ENCODE measurements at places on chromosomes 16 and 17.

GRCh38 chr16:27446721-27447120, 44.7 kb downstream of the IL21R start:
- DNase-seq: no peak

- no peak for DNase-seq
Observed at GRCh38 chr17:66819466-66819865, 15.5 kb upstream of the CACNG5 start.

GRCh38 chr17:56973520-56973919, 4.4 kb upstream of the SCPEP1 start:
- DNase-seq: no peak

- DNase-seq: no peak
Observed at GRCh38 chr16:49684696-49685095, 171.2 kb downstream of the ZNF423 start.

DNA sequence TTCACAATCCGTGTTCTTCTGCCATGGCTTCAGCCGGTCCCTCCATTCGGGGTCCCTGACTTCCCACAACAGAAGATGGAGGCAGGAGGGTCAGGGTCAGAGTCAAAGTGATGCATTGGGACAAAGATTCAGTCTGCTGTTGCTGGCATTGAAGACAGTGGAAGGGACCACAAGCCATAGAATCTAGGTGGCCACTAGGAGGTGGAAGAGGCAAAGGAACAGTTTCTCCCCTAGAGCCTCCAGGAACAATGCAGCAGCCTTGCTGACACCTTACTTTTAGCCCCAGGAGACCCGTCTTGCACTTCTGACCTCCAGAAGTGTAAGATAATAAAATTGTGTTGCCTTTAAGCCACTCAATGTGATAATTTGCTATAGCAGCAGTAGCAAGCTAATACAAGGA, 55.9 kb downstream of the MFSD11 start:
- no peak for DNase-seq

DNA sequence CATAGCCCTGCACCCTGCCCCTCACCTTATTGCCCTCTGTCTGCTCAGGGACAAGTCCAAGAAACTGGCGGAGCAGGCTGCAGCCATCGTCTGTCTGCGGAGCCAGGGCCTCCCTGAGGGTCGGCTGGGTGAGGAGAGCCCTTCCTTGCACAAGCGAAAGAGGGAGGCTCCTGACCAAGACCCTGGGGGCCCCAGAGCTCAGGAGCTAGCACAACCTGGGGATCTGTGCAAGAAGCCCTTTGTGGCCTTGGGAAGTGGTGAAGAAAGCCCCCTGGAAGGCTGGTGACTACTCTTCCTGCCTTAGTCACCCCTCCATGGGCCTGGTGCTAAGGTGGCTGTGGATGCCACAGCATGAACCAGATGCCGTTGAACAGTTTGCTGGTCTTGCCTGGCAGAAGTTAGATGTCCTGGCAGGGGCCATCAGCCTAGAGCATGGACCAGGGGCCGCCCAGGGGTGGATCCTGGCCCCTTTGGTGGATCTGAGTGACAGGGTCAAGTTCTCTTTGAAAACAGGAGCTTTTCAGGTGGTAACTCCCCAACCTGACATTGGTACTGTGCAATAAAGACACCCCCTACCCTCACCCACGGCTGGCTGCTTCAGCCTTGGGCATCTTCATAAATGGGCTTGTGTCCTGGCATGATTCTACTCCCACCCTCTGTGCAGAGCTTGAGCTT, 6.3 kb upstream of the NFATC3 start:
- DNase-seq: no peak

DNA sequence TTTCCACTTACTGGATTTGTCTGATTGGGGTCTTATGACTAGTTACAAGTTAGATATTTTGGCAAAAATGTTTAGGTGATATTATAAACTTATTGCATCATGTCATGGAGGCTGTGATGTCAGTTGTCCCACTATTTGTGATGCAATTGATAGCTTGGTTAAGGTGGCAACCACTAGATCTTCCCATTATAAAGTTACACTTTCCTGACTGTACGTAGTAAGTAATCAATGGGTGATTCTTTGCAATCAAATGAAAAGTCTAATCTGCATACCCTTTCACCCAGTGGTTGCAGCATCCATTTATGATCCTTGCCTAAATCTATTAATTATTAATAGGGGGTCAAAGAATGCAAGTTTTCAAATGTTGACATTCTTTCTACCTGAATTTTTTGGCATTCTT, 4.4 kb upstream of the PCTP start:
- no peak for DNase-seq

DNA sequence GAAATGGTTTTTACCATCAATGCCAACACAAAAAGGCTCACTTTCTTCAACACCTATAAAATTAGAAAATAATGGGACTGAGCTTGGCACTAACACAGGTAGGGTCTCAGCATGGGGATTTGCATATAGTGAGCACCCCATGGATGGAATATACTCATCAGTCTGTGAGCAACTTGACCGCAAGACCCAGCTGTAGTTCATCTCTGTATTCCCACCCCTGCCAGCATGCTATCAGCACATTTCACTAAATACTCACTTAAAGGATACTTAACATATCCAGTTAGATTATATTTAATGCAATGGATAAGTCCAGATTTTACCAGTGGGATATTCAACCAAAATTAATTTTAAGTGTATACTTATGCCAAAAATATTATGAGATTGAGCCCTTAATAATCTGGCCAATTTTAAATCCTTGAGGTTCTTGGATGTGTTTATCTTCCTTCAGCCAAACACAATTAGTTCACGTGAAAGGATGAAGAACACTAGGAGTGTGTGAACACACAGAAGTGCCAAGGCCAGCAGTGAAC, 66.7 kb downstream of the C16orf95 start:
- no peak for DNase-seq

DNA sequence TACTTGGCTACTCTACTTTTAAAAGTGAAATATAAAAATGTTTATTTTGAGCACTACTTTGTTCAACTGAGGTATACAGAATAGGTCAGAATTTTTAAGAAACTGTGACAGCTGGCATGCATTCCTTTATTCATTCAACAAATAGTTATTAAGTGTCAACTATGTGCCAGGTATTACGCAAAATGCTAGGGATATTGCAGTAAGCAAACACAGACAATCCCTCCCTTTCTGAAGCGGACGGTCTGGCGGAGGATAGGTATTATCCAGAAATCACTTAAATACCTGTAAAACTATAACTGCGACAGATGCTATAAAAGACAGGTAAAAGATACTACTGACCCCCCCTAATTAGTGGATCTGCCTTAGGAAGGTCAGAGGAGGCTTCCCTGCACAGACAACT, 26.1 kb downstream of the METTL16 start:
- no peak for DNase-seq
